Fibroblast of the conjunctiva (primary cell): ENCODE measurements at places on chromosomes 13 and 19.
A peak's percentile ranks its signal among the peaks of the same experiment; 100 is the strongest.

DNA sequence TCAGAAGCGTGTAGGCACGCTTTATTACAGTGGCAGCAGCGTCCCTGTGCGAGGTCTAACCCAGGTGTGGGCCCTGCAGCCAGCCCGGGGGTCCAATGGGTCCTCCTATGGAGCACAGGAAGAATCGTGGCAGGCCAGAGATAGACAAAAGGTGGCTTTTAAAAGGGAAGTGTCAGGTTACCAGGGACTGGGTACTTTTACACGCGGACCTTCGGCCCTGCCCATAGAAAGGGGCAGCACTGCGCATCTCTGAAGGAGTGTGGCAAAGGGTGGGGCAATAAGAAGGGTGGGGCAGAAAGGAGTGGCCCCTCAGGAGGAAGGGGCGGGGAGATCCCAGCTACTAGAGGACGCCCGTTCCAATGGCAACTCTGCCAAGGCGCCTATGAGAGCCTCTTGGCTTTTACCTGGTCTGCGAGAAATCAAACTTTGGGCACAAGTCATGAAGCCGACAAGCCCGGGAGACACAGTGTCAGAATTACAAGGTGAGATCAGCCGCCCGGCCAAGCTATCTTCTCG, 1419.8 kb downstream of the UQCRFS1 start:
- peak; percentile 74 for DNase-seq

DNA sequence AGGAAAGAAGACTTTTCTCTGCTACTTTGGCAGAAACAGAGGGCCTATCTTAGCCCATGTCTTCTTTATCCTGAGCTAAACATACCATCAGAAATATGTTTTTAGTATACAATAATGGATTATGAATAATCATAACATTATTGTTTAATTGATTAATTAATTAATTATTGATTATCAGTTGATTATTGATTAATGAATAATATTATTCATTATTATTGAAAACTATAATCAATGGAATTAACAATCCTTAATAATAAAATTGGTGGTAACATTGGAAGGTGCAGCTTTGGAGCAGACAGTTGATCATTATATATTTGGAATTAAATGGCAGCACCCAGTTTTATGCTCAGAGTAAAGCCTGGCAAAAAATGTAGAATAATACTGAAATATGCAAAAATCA, 655.9 kb upstream of the ARGLU1 start:
- DNase-seq = no peak

DNA sequence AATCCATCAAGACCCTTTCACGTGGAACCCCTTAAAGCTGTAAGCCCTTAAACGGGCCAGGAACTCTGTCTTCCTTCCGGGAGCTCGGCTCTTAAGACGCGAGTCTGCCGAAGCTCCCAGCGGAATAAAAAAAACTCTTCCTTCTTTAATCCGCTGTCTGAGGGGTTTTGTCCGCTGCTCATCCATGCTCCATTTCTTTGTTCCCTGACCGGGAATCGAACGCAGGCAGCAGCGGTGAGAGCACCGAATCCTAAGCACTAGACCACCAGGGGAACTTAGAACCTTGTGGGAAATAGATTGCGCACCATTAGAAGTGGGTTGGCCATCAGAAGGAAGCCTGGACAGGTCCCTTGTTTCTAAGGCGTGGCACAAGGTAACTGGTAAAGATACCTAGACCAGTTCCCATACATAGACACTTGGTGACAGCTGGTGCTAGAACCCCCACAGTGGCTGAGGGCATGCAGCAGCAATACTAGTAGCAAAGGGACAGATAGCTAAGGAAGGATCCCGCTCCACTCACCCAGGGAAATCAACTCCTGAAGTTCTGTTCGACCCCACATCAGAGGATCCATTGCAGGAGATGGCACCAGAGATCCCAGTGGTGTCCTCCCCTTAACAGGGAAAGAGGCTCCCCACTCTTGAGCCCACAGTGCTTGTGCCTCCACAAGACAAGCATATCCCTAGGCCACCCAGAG, 1.5 kb upstream of the RGCC start:
- no peak for DNase-seq

- no peak for DNase-seq
Measured at GRCh38 chr19:24159707-24160106, 72.7 kb downstream of the ZNF254 start.

DNA sequence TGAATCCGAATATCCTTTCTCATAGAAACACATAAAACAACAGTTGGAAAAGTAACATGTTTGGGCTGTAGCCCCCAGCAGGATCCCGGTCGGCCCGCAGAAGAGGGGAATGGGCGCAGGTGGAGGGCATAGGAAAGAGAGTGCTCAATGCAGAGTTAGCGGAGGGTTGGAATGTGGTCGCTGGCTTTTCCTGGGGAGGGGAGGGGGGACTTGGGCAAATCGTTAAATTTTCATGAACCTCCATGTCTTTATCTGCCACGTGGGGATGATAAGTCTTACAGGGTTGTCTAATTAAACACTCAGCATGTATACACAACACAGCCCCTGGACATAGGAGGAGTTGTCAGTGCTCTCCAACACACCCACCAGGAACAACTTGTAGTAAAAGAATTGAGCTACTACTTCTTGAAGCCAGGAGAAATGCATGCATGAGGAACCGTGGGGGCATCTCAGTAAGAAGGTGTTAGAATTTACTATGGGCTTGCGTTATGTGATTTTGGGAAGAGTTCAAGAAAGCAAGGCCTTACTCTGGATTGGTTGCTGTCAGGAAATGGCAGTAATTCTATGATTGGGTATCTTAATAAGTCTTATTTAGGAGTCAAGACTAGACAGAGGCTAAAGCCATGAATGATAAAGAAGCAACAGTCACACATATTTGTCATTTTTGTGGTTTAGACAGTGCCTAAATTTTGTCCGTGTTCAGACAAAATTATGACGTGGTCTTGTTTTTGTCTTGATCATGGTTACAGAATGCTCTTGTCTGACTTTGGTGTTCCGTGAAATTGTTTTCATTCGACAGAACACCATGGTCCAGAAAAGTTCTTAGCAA, 671 bp upstream of the SLC46A3 start:
- no peak for DNase-seq

- no peak for DNase-seq
Measured at GRCh38 chr13:112903071-112903577, 65.9 kb upstream of the MCF2L start.

- DNase-seq = no peak
Measured at GRCh38 chr19:3503036-3503572, 2.6 kb upstream of the DOHH start.

- DNase-seq = no peak
Measured at GRCh38 chr13:112974671-112975070, 5.7 kb downstream of the MCF2L start.

- no peak for DNase-seq
Measured at GRCh38 chr13:80562433-80563156, 221.7 kb upstream of the SPRY2 start.

GRCh38 chr19:13093407-13094105, 9.1 kb downstream of the LYL1 start:
- DNase-seq = peak; percentile 80

GRCh38 chr13:74325106-74325505, 190.9 kb upstream of the KLF12 start:
- peak; percentile 67 for DNase-seq

- no peak for DNase-seq
Measured at GRCh38 chr13:109345433-109345941, 440.9 kb downstream of the IRS2 start.

GRCh38 chr19:1007399-1008251, 7.4 kb downstream of the GRIN3B start:
- DNase-seq = no peak

DNA sequence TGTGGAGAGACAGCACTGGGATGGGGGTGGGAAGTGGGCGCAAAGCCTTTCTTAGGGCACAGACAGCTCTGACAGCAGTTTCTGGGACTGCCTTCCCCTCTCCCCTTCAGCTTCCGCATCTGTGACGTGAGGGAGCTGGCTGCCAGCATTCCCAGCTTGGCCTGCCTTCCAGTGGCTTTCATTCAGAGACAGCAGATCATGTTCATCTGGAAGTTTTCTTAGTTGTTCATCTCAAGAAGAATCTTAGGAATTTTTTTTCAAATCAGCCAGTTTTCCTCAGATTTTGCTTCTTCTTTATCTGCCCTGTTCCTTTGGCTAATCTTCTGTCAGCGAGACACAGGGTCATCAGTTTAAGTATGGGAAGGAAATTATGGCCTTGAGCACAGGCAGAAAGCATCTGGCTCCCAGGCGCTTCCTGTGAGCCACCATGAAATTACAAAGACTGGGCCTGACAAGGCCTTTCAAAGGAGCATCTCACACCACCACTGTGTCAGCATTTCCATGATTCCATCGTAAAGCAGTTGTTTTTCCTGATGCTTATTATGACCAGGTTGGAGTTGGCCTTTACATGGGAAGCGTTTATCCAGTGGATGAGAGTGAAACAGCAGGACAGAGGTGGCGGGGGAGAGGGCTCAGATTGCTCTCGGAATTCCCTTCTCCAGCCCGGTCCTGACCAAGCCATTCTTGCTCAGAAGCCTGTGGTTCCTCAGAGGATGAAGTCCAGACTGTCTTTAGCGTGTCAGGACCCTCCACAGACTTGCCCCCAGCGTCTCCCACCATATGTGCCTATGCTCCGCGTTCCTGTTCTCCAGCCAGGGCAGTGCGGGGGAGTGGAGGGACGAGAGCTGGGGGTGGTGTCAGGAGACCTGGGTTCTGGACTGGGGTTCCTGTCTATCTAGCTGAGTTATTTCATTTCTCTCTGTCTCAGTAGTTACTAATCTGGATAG, 43.6 kb downstream of the ARHGAP35 start:
- DNase-seq = no peak

DNA sequence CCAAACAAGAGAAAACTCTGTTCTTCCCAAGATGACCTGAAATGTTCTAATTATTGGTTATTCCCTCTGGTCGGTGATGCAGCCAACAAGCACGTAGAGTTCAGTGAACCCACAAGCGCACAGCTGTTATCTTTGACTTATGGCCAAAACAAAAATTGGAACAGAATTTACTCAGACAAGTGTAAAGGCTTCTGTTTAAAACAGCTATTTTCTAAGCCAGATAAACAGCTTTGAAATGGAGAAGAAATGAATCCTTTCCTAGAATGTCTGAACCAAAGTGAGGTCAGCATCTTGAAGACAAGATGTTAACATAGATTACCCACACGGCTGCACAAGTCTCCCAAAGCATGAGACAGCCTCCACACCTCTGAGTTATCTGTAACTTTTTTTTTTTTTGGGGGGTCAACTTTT, 669.2 kb downstream of the DIAPH3 start:
- DNase-seq = peak; percentile 74

- DNase-seq = no peak
Measured at GRCh38 chr13:98180092-98180491, 3.0 kb upstream of the RNF113B start.

DNA sequence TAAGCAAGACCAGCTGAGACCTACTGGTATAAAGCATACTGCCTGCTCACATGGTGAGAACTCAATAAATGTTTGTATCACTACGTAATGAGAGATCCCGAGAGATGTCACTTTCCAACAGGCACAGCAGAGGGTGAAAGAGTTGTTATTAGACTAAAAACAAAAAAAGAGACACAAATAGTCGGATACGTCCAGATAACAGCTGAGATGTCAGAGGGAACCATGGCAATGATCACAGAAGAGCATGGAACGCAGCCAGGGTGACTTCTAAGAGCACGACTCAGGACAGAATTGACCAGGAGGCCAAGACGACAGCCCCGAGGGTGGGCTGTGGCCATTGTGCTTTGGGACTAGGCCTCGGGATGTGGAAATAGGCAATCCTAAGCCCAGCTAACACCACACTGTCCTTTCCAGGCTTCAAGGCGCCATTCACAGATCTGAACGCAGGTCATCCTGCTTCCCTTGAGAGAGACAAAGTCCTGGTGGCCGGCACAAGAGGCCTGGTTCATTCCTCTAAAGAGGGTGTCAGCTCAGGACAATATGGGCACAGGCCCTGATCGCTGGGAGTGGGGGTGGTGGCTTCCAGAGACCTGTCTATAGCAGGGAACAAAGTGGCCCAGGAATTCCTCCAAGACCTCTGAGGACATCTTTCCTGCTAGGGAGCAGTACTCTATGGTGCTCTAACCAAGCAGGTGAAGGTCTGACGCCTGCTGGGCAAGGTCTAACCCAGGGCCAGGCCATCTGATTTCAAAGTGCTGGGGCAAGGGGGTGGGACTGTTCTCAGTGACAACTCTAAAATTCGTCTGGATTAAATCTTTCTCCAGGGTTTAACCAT, 3.2 kb downstream of the SH3GL1 start:
- no peak for DNase-seq

DNA sequence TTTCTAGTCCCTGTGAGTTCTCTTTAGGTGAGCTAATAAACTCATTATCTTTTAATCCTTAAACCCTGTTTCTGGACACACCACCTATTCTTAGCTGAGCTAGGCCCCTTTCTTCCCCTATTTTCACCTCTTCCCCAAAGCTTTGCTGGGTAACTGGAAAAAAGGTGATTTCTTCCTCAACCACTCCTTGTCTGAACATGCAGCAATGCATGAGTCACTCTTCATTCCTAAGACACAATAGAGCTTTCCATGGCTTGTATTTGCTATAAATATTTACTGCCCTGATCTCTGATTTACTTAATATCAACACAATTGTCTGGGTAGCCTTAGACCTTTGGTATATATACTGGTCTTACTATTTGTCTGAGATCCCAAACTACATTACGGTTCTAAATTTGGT, 370.9 kb downstream of the KLF5 start:
- no peak for DNase-seq

DNA sequence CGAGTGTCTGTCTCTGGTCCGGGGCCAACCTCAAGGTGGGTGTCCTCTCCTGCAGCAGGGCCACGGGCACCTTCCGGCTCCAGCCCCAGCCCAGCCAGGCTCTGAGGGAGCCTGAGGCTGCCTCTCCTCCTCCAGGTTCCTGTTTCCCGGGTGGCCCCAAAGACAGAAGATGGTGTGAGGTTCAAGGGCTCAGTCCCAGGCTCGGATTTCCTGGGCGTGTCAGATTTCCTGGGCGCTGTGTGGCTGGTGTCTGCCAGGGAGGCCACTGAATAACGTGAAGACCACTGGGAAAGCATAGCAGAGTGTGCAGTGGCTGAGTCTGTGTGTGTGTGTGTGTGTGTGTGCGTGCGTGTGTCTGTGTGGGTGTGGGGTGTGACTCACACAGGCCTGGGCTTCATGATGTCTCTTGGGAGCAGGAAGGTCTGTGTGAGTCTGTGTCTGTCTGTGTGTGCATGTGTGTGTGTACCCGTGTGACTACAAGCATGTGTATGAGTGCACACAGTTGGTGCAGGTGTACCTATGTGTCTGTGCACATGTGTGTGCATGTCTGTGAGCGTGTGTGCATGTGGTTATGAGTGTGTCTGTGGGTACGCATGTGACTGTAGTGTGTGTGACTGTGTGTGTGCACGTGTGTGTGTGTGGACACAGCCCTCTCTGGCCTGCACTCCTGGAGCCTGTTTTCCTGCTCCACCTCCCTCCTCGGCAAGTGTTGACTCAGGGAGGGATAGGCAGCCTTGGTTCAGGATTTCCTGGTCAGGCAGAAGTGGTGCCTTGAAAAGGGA, 28.3 kb downstream of the CEBPA start:
- DNase-seq = peak; percentile 77

- no peak for DNase-seq
Measured at GRCh38 chr13:97911311-97912138, 42.0 kb upstream of the IPO5 start.

DNA sequence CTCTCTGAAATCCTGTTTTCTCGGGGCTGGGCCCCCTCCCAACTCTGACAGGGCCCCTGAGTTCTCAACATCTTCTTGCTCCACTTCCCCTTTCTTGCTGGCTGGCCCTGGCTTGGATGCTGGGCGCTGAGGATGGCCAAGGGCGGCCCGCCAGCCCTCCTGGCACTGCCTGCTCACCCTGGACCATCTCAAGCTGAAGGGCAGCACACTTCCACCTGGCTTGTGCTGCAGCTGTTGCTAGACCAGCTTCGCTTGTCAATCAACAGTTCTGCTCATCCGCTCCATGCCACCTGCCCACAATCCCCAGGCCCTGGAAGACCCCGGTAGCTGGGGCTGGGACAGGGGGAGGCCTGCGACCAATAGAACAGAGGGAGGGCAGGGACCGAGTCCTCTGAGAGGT, 6.9 kb upstream of the GMIP start:
- no peak for DNase-seq
